SW480 (cell line): ENCODE measurements at places on chromosomes 1 and 21.

DNA sequence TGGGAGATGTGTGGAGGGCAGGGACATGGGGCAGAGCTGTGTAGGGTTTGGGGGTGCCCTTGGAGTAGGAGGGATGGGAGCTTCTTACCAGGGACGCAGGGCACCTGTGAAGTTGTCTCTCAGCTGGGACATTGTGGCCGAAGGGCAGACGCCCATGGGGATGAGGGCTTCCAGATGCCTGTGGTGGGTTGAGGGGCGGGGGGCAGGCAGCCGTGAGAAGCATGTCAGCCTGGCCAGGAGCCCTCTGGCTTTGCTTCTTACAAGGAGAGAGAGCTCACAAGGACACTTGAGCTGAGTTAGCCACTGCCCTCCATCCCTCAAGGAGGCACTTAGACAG is 8.5 kb downstream of the A3GALT2 start:
- DNase-seq: no peak

DNA sequence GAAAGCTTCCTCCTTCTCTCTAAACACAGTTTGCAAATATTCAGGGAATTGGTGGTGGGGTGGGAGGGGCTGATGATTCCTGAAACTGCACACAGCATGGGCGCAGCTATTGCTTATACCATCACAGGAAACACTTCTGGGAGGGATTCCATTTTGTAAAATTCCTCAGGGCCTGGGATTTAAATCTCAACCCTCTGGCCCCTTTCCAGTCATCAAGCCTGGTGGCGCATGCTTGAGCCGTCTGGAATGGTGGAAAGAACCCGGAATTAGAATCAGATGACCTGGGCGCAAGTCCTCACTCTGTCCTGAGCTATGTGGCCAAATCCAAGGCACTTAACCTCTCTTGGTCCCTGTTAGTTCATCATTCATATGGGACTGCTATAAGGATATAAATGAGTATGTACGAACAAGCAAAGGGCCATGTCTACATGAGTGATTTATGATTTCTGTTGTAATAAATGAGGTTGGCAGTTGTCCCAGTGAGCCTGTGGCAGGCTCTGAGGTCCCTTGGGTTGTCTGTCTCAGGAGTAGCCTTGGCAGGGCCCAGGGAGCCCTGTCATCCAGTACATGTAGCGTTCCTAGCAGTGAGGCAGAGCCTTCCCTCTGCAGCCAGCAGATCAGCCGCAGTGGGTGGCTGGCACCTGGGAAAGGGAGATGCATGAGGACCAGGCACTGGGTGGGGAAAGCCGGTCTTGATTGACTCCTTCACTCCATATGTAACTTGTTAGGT is 72.0 kb downstream of the MAN1C1 start:
- no peak for DNase-seq

- DNase-seq: no peak
These were observed 192.8 kb downstream of the LTN1 start for GRCh38 chr21:28799926-28800325.

GRCh38 chr21:27519361-27519760 is 552.5 kb upstream of the ADAMTS5 start:
- DNase-seq: peak; percentile 5

GRCh38 chr1:222613627-222614026 is 4.3 kb upstream of the MIA3 start:
- DNase-seq: no peak
